Fibroblast of pulmonary artery (primary cell): ENCODE measurements at places on chromosomes 2 and 18.

GRCh38 chr18:45332871-45333270 is 282.4 kb upstream of the SLC14A2 start:
- no peak for DNase-seq

GRCh38 chr2:66693076-66693965 is 258.4 kb downstream of the MEIS1 start:
- DNase-seq: no peak

GRCh38 chr18:43601432-43601831 is 324.1 kb upstream of the SYT4 start:
- DNase-seq: no peak

GRCh38 chr2:235383272-235383843 is 110.5 kb upstream of the AGAP1 start:
- DNase-seq: no peak

DNA sequence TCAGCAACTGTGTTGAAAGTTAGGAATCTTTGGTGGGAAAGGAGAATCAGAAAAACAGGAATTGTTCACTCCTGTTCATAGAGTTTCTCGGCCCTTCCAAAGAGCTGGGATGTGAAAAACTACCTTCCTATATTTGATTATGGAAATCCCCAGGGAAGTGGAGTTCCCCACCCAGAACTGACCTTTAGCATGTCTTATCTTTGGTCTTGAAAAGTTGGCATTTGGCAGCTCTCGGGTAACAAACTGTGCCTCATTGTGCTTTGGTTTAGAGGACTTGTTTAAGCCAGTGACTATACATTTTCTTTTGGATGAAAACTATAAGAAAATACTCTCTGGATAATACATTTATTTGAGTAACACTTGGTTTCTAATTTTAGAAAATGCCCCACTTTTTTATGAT is 51.3 kb upstream of the CERS6 start:
- no peak for DNase-seq

- DNase-seq: no peak
These were observed 130.4 kb upstream of the ASB18 start for GRCh38 chr2:236394571-236394970.

DNA sequence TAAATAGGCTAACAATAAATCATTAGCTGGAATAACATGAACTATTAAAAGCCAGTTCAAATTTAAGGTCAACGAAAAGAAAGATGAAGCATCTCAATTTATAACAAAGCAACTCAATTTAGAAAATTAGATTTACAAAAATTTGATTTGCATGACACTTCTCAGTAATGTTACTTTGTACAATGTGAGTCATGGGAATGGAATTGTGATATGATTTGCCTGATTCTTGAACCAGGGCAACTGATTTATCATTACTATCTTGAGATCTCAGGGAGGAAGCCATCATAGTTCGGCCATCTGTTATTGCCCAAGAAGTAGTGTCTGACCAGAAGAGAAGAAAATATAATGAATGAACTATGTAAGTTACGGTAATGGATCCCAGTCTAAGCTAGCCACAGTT is 193.1 kb downstream of the RIT2 start:
- peak; percentile 5 for DNase-seq

DNA sequence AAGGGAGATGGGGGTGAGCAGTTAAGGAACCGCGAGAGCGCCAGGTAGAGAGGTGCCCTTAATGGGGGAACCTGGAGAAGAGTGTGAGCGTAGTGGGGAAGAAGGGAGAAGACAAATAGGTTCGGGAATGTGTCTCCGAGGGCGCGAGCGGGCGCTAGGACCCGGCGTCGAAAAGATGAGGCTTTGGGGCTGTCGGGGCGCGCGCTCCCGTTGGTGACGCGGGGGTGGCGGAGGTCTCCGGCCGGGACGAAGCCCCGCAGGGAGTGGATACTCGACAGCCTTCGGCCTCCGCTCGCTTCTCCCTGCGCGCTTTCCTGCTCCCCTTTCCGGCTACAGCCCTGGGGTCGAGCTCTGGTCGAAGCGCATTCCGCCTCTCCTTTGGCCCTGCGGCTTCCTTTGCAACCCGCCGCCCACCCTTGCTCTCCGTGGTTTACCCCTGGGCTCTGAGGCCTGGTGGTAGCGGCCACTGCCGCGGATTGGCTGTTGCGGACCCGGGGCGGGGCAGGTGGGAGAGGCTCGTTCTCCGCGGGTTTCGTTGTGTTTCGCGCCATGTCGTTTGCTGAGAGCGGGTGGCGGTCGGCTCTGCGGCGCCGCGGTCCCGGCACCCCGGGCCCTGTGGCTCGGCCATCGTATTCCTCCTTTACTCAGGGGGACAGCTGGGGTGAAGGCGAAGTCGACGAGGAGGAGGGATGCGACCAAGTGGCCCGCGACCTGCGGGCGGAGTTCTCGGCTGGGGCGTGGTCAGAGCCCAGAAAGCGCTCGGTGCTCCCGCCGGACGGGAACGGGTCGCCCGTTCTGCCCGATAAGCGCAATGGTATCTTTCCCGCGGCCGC is at the start of gene ARL6IP6:
Gene ARL6IP6 (plus strand): TSS at position 545 of the 833 bp plus-strand sequence. CDS start 5 bp downstream, at position 550.
- peak; percentile 88 for DNase-seq

- no peak for DNase-seq
These were observed 122.3 kb upstream of the ITGA6 start for GRCh38 chr2:172305066-172305465.

DNA sequence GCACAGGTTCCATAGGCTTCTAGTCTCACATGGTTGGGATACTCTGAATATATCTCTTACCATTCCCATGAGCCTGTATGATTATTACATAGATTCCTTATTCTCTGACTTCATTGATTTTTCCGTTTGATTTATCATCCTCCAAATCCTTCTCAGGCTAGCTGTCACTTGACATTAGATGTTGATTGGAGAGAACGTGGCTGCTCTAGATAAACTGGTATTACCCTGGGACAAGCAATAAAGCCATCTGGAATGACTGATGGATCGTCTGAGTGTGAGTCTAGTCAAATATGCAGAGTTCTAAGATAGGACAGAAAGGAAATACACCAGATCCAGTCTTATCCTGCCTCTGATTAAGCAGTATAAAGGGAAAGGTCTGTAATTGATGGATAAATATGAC is 325.6 kb upstream of the EPHA4 start:
- no peak for DNase-seq

- DNase-seq: no peak
These were observed 44.7 kb downstream of the M1AP start for GRCh38 chr2:74603282-74604000.

GRCh38 chr2:63981702-63982103 is 37.5 kb downstream of the VPS54 start:
- DNase-seq: no peak

- DNase-seq: no peak
These were observed 751.4 kb upstream of the HS6ST1 start for GRCh38 chr2:129069875-129070594.

- DNase-seq: no peak
These were observed 1154.1 kb downstream of the RPIA start for GRCh38 chr2:89845532-89845931.

GRCh38 chr18:23479829-23480505 is 23.3 kb upstream of the RMC1 start:
- DNase-seq: no peak

DNA sequence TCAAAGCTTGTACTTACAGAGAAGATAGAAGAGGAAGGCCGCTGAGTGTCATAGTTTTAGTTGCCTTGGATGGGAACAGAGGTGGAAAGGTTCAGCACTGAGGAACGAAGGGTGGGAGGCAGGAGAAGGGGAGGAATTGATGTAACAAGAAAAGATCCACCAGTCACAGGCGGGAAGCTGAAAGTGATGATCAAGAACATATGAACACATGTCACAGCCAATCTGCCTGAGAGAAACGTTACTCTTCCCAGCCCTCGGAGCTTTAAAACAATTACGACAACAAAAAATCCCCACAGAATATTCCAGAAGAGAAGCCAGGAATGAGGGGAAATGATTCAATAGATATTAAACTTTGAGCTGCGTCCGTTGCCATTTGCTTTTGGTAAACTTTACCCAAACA is 87.1 kb downstream of the TSHZ1 start:
- DNase-seq: no peak

- peak; percentile 37 for DNase-seq
These were observed 12.7 kb downstream of the TRIP12 start for GRCh38 chr2:229909090-229909489.

DNA sequence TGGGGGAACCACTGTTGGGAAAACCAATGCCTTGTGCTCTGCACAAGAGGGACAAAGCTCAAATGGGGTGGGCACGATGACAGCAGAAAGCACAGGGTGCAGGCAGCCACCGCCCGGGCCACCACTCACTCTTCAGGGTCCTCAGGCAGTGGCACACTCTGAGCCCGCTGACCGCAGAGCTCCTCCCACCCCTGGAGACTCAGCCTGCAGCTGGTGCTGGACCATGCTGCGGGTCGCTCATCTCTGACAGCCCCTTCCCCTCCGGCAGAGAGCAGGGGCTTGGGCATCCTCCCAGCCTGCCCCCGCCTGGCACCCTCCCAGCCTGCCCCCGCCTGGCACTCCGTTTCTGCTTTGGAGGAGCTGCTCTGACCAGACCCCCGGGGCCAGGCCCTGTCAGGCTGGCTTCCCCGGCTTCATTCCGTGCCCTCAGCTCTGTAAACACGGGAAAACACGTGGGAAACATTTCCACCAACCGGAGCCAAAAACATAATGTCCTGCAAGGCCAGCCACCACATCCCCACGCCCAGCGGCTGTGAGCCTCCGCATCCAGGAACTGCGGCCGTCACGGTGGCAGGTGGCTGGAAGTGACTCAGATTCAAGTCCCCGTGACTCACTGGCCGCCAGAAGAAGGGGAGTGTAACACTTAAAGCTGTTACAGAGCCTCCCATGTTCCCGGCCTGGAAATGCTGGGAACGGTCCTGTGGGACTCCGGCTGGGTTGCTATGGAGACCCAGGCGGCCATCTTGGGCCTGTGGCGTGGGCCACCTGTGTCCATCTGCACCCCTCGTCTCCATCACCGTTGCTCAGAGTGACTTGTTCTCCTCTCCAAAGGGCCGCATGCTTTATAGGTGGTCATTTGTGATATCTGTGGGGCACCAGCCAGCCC is 6.8 kb upstream of the SNED1 start:
- DNase-seq: peak; percentile 94

DNA sequence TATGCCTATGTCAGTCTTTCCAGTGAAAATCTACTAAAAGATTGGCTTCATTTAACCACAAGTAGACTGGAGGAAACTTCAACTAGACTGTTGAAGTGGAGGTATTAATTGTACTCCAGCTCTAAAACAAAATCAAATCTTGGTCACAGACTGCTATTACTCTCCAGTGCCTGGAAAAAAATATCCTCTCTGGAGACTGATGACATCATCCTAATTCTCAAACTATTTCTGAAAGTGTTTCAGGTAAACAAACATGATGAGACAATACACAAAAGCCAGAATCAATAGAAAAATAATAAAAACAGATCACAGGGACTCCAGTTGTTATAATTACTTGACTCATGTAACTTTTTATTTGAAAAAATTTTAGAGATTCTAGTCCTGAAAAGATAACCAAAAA is 87.7 kb upstream of the MYO3B start:
- DNase-seq: no peak

GRCh38 chr2:71843391-71843850 is 304.2 kb downstream of the CYP26B1 start:
- DNase-seq: peak; percentile 71

GRCh38 chr2:85811180-85812093 is 57.6 kb downstream of the ATOH8 start:
- DNase-seq: peak; percentile 44

- DNase-seq: no peak
These were observed 49.4 kb downstream of the CYBRD1 start for GRCh38 chr2:171571721-171572120.

DNA sequence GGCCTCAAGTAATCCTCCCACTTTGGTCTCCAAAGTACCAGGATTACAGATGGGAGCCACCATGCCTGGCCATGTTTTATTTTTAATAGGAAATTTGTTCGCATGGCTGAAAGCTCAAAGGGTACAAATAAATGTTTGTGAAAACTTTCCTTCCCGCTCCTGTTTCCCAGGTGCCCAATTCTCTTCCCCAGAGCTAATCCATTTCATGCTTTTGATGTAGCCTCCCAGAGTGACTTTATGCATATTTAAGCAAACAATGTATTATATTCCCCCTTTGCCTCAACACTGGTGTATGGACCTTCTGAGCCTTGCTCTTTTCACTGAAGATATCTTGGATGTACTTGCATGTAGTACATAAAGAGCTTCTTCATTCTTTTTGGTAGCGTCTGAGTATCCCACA is 52.5 kb upstream of the ITSN2 start:
- DNase-seq: no peak

DNA sequence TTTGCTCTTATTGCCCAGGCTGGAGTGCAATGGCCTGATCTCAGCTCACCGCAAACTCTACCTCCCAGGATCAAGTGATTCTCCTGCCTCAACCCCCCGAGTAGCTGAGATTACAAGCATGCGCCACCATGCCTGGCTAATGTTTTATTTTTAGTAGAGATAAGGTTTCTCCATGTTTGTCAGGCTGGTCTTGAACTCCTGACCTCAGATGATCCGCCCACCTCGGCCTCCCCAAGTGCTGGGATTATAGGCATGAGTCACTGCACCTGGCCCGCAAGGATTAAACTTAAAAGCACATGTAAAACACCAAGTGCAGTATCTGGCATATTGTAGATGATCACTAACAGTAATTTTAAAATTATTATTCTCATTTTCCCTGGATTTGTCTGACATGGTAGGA is 72.9 kb downstream of the C1QL2 start:
- DNase-seq: no peak

GRCh38 chr2:11955314-11955713 is 208.9 kb downstream of the LPIN1 start:
- no peak for DNase-seq

DNA sequence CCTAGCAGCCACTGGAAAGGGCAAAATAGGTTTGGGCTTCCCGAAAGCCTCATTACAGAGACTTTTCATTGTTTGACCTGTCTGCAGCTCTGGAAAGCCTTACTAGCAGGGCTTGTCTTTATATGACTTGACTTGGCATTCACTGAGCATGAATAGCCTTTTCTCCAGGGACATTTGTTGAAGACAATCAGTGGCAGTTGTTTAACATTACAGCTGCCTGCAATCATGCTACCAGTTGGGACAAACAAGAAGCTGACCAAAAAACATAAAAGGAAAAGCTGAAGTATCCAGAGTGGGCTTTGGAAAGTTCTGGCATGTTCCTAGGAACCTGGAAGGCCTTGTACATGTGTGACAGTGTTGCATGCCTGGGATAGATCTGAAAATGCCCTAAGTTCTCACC is 121.4 kb downstream of the KCNF1 start:
- DNase-seq: no peak

DNA sequence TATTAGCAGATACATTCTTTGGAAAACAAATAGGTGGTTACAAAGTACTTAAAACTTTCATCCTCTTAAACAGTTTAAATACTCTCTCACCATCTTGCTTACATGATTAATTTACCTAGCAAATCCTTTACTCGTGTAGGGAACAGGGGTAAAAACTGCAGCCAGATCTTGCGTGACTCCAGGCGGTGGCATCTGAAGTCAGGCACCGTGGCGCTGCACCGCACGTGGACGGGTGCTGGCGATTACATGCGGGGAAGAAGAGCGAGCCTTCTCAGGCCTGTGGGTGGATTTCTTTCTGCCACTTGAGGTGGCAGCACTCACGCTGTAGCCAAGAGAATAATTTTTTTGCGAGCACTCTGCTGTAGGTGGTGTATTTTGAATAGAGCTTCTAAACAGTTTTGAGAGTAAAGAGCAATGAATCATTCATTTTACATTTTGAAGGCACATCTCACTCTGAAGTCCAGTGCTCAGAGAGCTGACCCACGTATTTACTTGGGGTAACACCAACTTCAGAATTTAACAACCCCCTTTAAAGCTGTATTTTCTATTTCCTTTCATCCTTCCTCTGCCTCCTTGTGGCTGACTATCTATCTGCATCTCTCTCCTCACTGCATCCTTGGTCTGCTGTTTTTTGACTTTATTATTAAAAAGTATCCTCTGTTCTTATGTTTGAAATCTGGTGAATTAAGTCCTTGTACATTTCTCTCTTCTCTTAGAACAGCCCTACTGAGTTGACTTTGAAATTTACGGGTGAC is 68.9 kb downstream of the EPAS1 start:
- DNase-seq: peak; percentile 33
